ENCODE measurements at places on chromosomes 2 and 18. TPM values are rescaled to one million over a fixed set of nuclear protein-coding genes. Genes with fewer than 3 reads are reported as not detected.

RASGRP3 gene
- polyA plus RNA-seq = 15.3 TPM

HOXD13 gene
- polyA plus RNA-seq = 0.10 TPM

GDF7 gene
- 4.4 TPM for polyA plus RNA-seq

GRCh38 chr2:236968101-236968879 is 117.4 kb upstream of the COPS8 start:
- no peak for DNase-seq

DNA sequence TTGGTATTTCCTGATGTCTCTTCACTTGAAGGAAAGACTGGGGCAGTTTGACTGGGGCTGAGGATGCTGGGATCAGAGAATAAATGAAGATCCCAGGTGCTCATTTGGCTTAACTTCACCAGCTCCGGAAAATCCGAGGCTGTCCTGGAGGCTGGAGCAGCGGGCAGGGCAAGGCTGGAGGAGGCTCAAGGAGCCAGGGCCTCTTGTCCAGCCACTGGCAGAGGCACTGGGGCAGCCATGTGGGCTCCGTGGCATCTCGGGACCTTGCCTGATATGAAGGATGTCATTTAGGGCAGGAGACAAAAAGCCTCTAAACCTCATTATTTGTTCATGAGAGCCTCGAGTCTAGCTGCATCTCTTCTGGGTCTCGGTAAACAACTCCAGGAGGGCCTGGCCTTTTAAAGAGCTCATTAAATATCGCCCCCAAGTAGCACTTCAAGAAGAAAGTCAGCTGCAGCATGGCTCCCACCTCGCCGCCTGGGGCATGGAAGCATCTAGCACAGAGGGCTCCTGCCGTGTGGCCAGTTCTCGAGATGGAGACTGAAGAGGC is 13.5 kb upstream of the GPR55 start:
- DNase-seq = no peak

GRCh38 chr2:14806613-14807012 is 174.1 kb downstream of the LRATD1 start:
- no peak for DNase-seq

DNA sequence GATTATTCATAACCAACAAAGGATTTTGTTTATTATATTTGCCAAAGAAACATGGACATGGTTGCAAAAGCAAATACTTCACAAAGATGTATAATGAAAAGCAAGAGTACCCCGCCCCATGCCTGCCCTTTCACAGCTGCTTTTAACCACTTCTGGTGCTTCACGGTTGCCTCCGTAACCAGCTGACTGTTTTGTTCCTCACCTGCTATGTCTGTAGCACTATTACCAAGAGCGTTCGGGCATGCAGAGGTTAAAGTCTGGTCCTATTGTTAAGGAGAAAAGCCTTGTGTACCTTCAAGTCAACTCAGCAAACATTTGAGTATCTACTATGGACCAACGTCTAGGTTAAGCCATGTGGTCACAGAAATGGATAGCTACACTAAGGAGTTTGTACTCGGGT is 115.2 kb upstream of the FOSL2 start:
- no peak for DNase-seq
